MG63 (cell line): ENCODE measurements at places on chromosomes 16 and 17. TPM values are rescaled to one million over a fixed set of nuclear protein-coding genes. Genes with fewer than 3 reads are reported as not detected.

IRX5 gene
- total RNA-seq = 16.7 and 26.4 TPM in 2 replicates

MMP28 gene
- total RNA-seq = not detected in 2 replicates

DNA sequence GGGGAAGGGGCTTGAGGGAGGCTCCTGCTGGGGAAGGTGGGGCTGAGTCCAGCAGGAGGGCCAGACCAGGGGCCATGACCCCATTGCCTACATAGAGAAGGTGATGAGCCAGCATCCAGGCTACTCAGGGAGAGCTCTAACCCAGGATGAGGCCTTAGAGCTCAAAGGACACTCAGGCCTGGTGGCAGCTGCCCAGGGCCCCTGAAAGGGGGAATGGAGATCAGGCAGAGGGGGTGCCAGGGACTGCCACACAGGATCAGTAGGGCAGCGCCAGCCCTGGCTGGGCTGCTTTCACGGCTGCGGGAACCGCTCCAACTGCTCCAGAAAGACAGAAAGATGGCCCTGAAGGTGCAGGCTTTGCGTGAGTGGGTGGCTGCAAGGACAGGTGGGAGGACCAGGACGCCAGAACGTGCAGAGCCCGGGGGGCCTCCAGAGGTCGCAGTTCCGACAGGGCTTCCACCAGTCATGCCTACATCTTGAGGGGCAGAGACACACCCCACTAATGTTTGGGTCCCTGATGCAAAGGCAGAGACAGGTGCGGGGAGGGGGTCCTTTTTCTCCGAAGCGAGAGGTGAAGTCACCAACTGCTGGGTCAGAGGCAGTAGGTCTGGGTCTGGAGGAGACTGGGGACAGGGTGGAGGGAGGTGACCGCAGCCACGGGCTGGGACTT is 882 bp upstream of the ATP6V0C start:
- no peak for DNase-seq

- no peak for DNase-seq
Measured at GRCh38 chr17:59141860-59142259, 13.1 kb downstream of the SKA2 start.

DNA sequence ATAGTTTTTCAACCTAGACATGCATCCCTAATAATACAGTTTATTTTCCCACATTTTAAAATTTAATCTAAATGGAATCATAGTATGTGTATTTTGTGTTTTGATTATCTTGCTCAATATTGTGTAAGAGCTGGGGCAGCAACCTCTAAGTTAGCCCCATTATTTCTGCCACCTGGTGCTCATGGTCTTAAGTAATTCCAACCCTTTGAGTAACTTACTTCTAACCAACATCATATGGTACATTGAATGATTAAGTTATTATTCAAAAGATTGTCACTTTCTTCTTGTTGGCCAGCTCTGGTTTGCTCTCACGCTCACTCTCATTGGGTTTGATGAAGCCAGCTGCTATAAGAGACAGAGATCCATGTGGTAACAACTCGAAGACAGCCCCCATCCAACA is 3.9 kb upstream of the KRTAP4-3 start:
- no peak for DNase-seq

- no peak for DNase-seq
Measured at GRCh38 chr17:54455251-54455868, 445.3 kb upstream of the TOM1L1 start.

- DNase-seq = no peak
Measured at GRCh38 chr17:69602972-69603371, 188.5 kb downstream of the MAP2K6 start.
